ENCODE measurements at places on chromosomes 4 and X.

DNA sequence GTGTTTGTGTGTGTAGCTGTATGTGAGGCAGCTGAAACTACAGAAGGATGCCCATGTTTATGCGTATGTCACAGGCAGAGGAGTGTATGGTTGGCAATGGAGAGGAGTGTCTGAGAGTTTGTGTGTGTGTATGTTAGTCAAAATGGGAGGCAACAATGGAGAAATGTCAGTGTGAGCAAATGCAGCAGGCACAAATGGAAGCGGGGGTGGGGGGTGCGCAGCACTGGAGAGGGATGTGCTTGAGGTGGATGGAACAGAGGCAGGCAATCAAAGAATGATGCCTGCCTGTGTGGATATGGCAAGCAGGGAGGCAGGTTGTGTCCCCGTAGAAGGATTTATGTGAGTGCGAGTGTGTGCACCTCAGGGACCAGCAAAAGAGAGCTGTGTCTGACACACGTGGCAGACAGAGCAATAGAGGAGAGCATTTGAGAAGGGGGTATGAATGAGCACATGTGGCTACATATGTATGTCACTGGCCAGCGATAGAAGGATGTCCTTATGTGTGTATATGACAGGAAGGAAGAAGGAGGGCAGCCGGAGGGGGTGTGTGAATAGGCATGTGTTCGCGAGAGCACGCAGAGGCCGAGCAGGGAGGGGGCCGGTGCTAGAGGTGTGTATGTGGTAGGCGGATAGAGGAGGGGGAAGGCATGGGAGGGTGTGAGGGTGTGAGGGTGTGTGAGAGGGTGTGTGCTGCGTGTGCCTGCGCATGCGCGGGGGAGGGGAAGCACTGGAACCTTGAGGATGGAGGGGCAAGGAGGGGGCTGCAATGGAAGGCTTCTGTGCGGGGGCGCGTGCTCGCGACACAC is 1.1 kb downstream of the PJA1 start:
- DNase-seq: peak; percentile 19

DNA sequence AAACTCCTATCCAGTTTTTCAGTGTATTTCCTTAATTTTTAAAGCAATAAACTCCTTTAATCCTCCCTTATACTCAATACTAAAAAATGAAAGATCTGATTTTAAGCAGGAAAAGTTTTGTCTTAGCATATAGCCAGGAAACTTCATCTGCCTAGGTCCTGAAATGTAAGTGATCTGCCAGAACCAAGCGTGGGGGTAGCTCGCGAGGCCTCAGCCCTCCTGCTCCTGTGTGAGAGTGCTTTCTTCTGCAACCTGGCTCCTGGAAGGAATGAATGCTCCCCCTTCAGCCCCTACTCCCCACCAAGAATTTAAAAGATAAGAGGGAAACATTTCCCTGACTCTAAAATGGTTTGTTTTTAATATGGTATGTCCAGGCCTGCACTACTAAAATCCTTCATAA is 160.1 kb downstream of the CBR4 start:
- no peak for DNase-seq

DNA sequence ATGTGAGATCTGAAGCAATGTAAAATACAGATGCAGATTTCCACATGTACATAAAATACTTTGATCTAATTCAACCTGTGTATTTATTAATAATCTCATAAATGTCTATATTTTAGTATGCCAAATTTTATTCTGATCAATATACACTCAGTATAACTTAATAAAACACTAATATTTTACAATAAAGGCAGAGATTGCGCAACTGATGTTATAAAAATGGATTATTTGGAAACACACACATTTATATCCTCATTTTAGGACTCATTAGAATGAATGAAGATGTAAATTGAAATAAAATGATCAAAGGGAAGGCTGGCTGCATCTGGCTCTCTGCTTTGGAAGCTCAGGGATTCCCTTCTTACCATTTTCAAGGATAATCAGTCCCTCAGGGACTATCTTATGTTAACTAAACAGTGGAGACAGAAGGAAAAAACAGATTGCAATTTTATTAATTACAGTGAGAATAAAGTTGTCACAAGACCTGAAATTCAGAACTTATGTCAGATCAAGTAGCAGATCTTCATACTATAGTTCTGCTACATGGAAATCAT is 900.9 kb upstream of the EPHA5 start:
- no peak for DNase-seq

DNA sequence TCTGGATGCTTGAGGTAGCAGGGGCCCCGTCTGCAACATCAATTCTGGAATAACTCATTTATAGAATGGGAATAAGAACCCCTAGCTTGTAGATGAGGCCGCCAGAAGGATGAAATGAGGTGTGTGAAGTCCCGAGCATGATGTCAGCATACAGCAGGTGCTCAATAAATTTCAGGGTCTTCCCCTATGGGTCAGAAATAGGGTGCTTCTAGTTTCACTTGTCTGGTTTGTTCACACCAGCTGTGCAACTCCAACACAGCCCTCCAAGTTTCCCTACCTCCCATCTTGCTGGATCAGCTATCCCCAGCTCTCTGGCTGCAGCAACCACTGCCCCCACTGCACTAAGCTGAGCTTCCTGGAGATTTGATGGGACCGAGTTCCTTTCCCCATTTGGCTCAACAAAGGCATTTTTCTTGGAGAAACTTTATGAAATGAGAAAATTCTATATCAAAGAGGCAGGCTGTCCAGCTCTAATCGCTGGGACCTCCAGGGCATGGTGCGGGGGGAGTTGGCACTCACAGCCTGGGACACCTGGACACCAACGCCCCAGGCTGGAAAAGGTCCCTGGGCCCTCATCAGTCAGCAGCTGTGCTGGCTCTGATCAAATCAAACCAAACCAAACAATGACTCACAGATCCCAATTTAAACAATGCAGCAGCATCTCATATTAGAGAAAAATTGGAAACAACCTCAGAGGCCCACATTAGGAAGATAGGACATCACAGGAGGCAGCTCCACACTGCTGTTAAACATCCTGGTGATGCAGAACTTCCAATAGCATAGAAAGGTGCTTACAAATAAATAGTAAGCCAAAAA is 13.3 kb downstream of the SLC2A9 start:
- no peak for DNase-seq

- peak; percentile 68 for DNase-seq
These were observed 1.0 kb downstream of the RASGEF1B start for GRCh38 chr4:81470456-81471297.

- DNase-seq: no peak
These were observed 1.2 kb downstream of the HMGB3 start for GRCh38 chrX:150984169-150984824.

DNA sequence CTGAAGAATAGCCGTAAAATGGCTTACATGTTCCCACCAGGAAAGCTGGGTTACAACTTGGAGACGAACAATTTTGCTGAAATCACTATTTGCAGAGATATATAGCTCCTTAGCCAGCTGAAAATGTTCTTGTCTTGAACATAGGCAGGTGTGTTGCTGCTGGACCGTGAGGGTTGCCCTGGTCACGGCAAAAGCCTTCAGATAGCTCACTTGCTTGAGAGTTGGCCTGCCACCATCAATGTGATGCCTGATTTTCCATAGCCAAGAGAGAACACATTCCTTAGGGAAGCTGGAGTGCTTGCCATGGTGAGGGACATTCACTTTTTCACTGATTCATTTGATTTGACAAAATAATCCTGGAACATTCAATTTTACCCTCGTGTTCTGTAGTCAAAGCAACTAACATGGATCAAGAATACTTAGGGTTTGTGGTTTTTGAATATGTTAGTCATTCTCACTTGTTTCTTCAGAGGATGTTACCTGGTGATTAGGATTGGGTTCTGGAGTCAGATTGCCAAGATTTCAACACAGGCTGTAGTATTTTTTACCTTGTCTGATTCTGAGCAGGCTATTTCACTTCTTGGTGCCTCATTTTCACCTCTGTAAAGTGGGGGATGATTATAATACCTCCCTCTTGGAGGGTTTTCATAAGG is 536.9 kb downstream of the RAPGEF2 start:
- no peak for DNase-seq

DNA sequence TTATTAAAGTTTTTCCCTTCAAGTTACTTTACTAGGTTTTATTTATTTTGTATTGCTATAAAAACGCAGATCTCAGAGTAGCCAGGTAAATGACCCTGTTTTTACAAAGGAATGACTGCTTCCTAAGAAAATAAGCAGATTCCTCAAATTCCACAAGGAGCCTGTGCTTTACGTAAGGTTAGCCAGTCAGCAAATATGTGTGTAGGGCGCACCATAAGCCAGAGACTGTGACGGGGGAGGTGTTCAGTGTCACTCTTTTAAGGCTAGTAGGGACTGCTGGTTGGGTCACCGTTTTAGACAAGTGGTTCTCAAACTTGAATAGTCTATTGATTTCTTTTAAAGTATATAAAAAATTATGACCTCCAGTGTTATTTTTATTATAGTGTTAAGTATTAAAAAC is 119.9 kb downstream of the ANK2 start:
- DNase-seq: no peak

GRCh38 chrX:96906741-96907140 is 23.0 kb downstream of the RPA4 start:
- no peak for DNase-seq

DNA sequence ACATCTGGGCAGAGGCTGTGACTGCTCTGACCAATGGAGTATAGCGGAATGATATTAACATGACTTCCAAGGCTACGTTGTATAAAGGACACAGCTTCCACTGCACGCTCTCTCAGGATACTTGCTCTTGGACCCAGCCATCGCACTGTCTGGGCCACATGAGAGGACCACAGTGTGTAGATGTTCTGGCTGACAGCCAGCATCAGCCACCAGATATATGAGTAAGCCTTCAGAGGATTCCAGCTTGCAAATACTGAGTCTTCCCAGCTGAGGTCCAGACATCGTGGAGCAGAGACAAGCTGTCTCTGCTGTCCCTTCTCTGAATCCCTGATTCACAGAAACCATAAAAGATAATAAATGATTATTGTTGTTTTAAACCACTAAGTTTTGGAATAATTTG is 146.8 kb upstream of the USP9X start:
- no peak for DNase-seq

DNA sequence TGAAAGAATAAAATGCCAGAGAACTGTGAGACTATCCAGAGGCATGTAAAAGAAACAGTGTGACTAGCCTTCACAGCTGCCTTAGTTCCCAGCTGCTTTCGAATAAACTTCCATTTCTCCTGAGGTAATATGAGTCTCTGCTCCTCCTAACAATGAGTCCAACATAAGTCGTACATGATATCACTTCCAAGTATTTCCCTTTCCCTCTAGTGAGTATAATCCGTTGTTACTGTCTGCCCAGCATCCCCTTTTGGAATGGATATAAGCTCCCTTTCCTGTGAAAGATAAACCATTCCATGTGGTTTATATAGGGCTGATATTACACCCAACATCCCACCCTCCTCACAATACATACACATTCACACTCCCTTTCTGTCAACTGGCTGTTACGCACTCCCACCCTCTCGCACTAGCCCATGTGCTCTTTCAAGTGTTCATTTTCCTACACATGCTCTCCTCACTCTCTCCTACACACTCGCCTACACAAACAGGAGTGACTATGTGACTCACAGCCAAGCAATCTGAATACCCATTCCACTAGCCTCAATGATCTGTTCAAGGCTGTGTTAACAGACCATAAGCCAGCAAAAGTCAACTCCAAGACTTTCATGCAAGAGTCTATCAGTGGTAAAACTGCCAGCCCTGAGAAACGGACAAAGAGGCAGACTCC is 5.0 kb downstream of the NAF1 start:
- DNase-seq: no peak

DNA sequence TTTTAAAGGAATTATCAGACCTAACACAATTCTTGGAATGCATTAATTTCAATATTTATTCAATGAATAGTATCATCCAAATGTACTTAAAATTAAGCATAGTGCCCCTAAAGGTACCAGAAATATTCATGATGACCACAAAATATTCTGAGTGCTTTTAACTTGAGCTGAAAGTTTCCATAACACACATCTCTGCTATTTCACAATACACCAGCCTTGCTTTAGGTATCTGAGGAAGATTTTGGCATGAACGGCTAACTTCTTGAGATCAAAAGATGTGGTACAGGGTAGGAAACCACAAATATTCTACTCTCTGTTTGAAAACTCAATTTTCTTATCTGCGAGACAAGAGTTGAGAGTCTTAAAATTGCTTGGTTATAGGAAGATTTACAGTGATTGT is 538.3 kb upstream of the PCDH7 start:
- no peak for DNase-seq

- no peak for DNase-seq
These were observed 25.2 kb upstream of the SMIM20 start for GRCh38 chr4:25888781-25889180.

DNA sequence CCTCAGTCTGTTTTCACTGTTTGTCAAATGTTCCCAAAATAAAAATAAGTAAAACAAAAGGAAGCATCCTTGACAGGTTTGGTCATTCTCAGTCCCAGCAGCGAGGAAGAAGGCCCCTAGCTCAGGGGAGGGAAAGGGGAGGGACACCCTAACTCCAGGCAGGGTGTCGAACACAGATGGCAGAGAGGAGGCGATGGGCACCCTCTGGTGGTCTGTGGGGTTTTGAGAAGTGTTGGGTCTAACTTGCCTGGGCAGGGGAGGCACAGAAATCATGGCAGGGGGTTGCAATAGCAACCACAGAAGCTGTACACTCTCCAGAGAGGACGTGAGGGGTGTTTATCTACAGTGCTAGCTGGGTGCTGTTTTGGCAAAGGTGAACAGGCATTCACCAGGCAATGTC is 229.8 kb upstream of the SFRP2 start:
- DNase-seq: no peak

DNA sequence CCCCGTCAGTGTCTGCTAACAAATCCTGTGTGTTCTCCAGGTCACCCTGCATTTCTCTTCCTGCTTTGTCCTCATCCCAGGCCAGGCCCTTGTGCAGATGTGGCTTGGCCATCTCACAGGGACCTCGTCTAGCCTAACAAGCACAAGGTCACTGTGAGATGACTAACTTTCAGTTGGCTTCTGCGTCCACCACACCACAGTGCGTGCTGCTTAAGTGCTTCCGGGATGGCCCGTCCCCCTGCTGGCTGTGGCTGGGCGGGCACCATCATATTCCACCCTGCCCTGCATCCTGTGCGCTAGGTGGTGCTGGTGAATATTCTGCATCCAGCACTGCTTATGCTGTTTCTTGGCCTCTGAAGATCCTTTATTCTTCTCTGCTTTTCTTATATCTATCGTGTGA is 33.8 kb downstream of the RBBP7 start:
- peak; percentile 23 for DNase-seq

DNA sequence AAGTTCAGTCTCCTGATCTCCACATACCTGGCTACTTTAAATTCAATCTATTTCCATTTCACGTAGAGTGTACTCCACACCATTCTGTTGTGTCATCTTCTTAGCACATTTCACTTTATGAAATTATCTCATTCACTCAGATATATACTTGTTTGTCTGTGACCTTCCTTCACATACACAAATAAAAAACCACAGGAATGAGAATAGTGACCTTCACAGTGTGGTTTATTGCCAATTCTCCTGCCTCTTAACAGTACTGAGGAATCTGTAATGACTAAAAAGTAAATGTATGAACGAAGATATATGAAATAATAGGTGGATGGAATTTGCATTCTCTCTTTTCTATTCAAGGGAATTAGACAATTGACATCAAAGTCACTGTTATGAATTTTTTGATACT is 183.9 kb upstream of the PCDH7 start:
- no peak for DNase-seq

GRCh38 chr4:108432418-108432817 is 188.0 kb upstream of the RPL34 start:
- no peak for DNase-seq

GRCh38 chr4:57137261-57137660 is 27.1 kb upstream of the IGFBP7 start:
- no peak for DNase-seq

GRCh38 chrX:110133735-110134370 is 130.9 kb downstream of the TMEM164 start:
- DNase-seq: no peak

Measured in mucosa of gallbladder (tissue), 1 donor.